Cortex of kidney (tissue), 1 donor: ENCODE measurements at places on chromosomes 1 and 21.

DNA sequence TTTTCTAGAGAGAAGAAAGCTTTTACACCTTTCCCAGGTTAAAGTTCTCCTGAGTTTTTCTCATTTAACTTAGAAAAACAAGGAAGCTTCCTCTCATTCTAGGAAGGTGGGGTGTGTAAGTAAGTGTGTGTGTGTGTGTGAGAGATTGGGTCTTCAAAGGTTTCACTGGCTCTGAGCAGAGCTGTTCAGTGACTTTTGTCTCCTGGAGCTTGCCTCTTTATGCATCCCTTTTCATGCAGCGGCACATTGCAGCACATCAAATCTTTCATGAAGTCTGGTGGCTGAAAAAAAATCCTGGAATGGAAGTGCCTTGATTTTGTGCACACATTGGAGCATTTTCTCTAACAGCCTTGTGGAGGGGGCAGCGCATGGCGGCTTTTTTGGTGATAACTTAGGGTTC is 3.4 kb downstream of the GPA33 start:
- DNase-seq: no peak

GRCh38 chr1:232571523-232571922 is 58.4 kb downstream of the SIPA1L2 start:
- DNase-seq: no peak

GRCh38 chr1:178818416-178818815 is 52.5 kb downstream of the ANGPTL1 start:
- DNase-seq: no peak

GRCh38 chr1:204289280-204289679 is 70.4 kb downstream of the PLEKHA6 start:
- DNase-seq: no peak

- DNase-seq: no peak
These were observed 174.6 kb upstream of the FOXD3 start for GRCh38 chr1:63147783-63148182.

DNA sequence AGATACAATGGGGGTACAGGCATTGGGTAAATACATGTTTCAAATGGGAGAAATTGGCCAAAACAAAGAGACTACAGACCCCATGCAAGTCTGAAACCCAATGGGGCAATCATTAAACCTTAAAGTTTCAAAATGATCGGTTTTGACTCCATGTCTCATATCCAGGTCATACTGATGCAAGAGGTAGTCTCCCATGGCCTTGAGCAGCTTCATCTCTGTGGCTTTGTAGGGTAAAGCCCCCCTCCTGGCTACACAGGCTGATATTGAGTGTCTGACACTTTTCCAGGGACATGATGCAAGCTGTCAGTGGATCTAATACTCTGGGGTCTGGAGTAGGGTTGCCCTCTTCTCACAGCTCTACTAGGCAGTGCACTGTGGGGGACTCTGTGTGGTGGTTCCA is 286.1 kb downstream of the LRRIQ3 start:
- DNase-seq: no peak

- DNase-seq: no peak
These were observed 14.7 kb upstream of the LEFTY1 start for GRCh38 chr1:225903623-225904022.

DNA sequence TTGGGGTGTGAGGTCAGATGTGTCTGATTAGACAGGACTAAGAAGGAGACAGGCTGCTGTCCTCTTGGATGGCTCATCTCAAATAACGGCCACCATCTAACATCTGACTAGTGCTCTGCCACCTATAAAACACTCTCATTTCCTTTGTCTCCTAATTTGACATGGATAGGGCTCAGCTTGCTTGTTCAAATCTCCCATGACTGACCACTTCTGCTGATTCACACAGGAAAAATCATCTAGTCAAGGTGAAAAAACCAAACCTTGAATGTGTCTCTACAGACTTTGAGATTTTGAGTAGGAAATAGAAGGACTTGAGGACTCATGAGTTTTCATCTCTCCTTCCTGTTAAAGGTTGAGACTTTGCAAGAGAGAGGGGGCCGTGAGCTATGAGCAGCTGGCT is 150.6 kb downstream of the IER5 start:
- no peak for DNase-seq

- no peak for DNase-seq
These were observed 35.5 kb upstream of the SLC19A2 start for GRCh38 chr1:169521226-169521625.

DNA sequence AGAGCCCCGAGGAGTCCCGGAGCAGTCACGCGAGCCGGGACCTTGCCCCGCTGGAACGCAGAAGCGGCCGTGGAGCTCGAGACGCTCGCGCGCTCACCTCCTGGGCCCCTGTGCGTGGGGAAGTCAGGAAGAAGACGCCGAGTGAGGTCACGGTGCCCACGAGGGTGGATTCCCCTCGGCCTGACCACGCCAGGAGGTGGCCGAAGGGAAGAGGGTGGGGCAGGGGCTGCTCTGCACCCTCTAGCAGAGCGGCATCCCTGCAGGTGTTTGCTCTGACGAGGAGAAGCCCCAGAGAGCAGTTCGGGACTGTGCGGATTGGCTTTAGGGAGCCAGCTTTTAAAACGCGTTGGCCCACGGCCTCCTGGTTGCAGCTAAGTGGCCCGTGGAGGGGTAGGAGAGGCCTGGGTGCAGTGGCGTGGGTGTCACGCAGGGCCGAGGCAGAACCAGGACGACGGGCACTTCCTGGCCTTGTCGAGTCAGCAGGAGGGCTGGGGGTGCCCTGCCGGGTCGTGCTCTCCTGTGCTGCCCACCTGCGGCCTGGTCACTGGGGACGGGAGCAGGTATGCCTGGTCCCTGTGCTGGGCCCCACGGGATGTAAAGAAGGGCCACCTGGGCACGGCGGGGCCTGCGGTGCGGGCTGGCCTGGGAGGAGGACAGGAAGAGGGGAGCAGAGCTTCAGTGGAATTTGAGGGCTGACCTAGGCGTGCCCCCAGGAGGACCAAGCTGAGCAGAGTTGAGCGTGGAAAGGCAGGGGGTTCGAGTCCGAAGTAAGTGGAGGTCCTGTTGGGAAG is 1.0 kb downstream of the PDXK start:
- DNase-seq: no peak

- no peak for DNase-seq
These were observed 184.6 kb downstream of the RHOU start for GRCh38 chr1:228919914-228920313.

DNA sequence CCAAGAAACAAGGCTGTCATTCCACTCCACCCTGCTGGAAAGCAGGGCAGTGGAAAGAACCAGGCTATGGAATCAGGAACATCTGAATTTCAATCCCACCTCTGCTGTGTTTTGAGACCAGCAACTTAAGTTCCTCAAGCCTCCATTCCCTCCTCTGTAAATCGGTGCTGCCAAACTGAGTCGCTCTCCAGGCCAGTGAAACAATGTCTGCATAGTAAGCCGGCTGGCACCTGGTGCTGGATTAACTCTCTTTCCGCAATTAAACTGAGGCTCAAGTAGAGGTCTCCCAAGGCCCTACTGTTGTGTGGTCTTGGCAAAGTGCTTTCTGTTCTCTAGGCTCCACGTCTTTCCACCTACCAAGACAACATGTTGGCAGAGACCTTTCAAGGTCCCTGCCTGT is 65.3 kb downstream of the SSBP3 start:
- DNase-seq: no peak

DNA sequence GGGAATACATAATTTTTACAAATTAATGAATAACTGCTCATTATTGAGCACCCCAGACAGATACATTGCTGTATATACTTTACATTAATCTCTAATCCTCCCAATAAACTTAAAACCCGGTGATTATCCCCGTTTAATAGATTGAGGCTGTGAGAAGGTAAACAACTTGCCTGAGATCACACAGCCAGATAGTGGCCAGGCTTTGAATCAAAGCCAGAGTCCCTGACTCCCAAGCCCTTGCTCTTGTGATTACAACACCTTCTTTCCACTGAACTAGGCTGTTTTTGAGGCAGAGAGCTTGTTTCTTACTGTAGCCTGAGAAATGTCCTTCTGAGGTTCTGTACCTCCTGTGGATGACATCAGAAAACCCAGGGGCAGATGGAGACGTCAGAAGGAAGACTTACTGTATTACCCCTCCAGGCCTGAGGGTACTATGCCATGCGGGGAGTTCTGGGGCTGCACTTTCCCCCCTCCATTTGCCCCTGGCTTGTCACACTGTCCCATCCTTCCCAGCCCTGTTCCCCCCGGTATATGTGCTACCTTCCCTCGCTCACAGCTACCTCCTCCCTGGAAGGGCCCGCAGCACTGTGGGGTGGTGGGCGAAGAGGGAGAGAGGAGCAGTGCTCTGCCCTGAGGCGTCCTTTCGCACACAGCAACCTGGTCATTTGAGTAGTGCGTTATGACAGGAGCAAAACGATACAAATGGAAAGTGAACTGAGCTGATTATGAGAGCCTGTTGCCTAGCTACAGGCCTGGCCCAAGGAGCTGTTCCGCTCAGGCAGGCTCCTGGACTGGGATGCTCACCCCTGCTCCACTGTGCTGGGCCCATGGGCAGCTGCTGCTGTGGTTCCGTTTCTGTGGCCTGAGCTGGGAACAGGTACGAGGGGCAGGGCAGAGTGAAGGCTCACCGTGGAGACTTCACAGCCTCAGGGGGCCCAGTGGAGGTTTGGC is 4.6 kb downstream of the KCNC4 start:
- no peak for DNase-seq

GRCh38 chr1:181140398-181140797 is 51.9 kb downstream of the IER5 start:
- DNase-seq: no peak

DNA sequence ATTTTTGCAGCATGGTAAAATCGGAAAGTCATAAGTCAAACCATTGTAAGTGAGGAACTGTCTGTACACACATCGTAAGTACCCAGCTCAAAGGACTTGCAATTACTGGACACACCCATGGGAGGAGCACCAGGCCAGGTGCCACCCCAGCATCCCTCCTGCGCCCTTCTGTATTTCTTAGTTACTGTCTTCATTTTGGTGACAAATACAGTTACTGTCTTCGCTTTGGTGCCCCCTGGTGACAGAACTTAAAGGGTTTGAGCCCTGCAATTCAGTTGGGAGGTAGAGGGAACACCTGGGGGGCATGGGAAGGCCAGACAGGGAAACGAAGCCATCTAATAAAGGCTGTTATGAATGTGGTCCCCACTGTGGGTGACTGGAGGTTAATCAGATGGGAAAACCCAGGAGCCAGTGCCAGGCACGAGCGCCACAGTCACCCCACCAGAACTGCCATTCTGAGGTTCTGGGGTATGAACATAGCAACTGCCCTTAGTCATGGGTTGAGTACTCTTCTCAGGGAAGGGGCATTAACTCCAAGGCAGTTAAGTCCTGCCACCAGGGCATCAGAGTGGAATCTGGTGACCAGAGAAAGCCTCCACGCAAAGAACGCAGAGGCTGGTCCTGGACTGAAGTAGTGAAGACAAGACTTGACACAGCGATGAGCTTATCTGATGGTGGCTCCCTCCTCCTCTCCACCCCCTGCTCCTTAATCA is 612.9 kb downstream of the PTPRU start:
- no peak for DNase-seq

DNA sequence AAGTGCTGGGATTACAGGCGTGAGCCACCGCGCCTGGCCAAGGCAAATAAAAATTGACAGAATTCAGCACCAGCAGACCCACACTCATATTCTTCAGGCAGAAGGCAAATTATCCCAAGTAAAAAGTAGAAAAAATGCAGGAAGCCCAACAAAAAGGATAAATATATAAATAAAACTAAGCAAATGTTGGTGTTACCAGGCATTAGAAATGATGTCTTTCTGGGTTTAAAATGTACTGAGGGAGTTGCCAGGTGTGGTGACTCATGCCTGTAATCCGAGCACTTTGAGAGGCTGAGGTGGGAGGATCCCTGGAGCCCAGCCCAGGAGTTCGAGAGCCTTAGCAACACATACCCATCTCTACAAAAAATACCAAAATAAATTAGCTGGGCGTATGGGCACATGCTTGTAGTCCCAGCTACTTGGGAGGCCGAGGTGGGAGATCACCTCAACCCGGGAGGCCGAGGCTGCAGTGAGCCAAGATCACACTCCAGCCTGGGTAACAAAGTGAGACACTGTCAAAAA is 6.3 kb downstream of the INTS11 start:
- no peak for DNase-seq

GRCh38 chr1:247517795-247518612 is 18.2 kb downstream of the OR2C3 start:
- no peak for DNase-seq

GRCh38 chr1:219367496-219367895 is 193.8 kb downstream of the LYPLAL1 start:
- DNase-seq: no peak

DNA sequence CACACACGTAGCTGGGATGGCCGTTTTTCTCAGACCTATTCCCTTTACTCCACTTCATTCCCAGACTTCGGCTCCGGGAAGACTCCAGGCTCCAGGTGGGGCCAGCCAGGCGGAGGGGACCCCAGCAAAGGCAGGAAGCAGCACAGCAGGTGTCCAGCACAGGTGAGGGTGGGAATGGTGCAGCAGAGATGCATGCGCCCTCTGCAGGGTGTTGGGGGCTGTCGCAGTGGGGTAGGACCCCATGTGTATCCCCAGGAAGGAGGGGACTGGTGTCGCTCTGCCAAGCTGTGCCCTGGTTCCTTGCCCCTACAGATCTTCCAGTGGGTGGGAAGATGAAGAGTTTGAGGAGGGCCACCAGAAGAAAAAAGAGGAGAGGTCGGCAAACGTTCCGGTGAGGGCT is 5.3 kb downstream of the TTC24 start:
- no peak for DNase-seq

- DNase-seq: no peak
These were observed 220.0 kb downstream of the LRRC40 start for GRCh38 chr1:69985376-69985775.

- no peak for DNase-seq
These were observed 10.0 kb downstream of the YBEY start for GRCh38 chr21:46295996-46296752.

GRCh38 chr1:19786988-19787423 is 12.7 kb downstream of the TMCO4 start:
- no peak for DNase-seq

DNA sequence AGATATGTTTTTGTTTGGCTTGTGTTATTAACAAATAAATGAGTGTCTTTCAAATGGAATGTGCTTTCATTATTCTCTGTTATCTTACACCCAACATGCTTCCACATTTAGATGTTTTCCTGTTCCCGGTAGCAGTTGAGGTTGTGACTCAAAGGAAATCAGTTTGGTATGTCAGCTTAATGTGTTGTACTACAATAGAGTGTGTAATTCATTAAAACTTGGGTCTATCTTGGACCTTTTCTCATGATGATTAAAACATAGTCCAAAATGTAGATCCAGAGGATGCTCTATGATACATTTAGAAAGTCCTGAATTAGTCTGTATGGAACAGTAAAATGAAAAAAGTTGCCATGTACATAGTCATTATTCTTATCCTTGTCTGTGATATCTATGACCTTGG is 26.7 kb downstream of the RTCA start:
- DNase-seq: no peak

DNA sequence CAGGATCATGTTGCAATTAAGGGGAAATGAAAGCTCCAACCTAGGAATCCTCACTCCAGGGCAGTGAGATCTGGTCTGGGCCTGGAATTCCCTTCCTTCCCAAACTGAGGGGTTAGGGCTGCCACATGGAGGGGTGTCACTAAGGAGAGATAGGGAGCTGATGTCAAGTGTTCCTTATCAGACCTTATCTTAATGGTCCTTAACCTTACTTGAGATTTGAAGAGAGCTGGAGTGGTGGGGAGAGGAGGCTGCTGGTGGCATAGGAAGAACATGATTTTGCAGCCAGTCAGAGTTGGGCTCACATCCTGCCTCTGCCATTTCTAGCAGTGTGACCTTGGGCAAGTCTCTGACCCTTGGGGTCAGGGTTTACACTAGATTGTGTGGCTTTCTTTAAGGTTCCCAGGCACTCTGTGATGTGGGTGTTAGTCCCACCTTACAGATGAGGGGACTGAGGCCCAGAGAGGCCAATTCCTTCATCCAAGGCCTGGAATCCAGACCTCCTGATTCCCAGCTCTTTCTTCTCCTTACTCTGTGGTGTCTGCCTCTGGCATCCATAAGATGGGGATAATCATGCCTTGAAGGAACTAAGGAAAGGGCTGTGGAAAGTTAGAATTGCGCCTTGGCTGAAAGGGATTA is 56.3 kb upstream of the SYNC start:
- no peak for DNase-seq
